T-cell (primary cell): ENCODE measurements at places on chromosomes 4 and X.
A peak's percentile ranks its signal among the peaks of the same experiment; 100 is the strongest.

DNA sequence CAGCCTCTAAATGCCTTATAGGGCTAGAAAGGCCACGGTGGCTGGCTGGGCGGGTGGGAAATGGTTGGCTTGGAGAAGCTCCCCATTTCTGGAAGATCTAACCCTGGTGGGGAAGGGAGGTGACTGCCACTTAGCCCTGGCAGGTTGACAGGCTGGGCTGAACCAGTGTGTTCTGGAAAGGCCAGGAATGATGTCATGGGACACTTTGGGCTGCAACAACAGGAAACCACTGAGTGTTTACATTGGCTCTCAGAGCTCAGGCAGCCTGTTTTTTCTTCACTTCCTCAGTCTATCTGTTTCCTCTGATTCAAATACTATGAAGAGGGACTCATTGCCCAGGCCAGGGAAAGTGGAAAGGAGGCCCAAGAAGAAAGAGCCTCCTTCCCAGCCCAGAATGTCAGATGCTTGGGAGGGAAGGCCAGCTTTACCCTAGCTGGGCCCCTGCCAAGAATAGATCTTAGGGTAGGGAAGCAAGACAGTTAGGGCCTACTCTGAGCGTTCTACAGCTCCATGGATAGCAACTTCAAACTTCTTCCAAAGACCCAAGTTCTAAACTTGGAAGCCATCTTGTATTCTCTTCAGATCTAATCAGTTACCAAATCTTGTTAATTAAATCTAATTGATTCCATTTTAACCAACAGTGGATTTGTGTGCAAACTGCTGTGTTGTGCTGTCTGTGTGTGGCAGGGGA, 65.8 kb upstream of the MSN start:
- peak overlapping the region; percentile 93 for H3K27ac ChIP-seq
- H3K4me3 ChIP-seq = no peak overlapping the region
- peaks cover 28% of the 10 kb centered on the region for H3K4me1 ChIP-seq

GRCh38 chr4:166977596-166977995, 256.7 kb downstream of the SPOCK3 start:
- H3K27me3 ChIP-seq = no peaks in the 10 kb centered on the region
- no peaks in the 10 kb centered on the region for H3K4me1 ChIP-seq
- H3K4me3 ChIP-seq = no peak overlapping the region
- no peaks in the 10 kb centered on the region for H3K36me3 ChIP-seq

DNA sequence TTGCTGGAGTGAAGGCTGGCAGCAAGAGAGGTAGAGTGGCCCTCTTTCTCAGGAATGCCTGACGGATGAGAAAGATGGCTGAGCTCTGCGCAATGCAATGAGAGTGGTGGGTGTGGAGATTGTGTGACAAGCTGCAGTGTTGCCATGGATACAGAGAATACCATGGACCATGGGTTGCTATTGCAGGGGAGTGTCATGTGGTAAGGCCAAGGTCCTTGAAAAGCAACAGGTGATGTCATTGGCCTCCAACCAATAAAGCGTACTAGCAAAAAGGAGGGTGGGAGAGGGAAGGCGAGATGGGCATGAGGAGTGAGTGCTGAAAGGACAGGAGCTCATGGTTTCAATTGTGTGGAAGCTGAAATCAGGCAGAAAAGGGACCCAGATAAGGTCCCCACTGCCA, 1.8 kb downstream of the PNMA5 start:
- H3K36me3 ChIP-seq = no peaks in the 10 kb centered on the region
- DNase-seq = no peak
- peaks cover 23% of the 10 kb centered on the region for H3K4me1 ChIP-seq
- H3K4me3 ChIP-seq = no peak overlapping the region

DNA sequence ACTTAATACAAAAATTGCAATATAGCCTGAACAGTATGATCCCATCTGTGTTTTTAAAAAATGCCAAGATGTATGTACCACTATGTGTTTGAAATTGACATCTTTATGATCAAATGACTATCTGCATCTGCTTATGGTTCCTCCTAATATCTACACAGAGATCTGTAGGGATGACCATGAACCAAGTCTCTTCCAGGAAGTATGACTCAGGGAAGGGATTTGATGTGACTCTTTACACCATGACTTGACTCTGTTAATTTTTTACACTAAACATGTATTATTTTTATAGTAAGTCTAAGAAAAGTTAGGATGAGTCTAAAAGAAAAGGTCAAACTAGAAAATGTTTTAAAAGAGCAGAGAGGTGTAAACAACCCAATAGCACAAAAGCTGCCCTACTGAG, 164.0 kb downstream of the SH3KBP1 start:
- H3K27me3 ChIP-seq = no peaks in the 10 kb centered on the region
- no peak overlapping the region for H3K27ac ChIP-seq
- DNase-seq = no peak
- no peaks in the 10 kb centered on the region for H3K36me3 ChIP-seq
- H3K4me3 ChIP-seq = no peak overlapping the region

DNA sequence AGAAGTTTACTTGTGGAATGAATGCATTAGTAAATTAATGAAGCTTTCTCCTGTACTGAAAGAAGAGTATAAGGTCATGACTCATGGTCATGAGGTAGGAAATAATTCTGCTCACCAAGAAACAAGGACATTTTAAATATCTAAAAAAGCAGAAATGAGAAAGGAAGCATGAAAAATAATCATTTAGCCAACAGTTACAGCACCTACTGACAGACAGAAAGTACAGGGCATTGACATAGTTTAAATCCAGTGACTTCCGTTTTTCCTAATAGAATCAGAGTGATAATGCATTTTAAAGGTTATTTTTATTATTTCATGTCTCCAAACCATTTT, 30.5 kb upstream of the ACSL1 start:
- no peak overlapping the region for H3K4me3 ChIP-seq
- H3K36me3 ChIP-seq = no peaks in the 10 kb centered on the region
- peaks cover 5% of the 10 kb centered on the region for H3K4me1 ChIP-seq
- no peaks in the 10 kb centered on the region for H3K27me3 ChIP-seq
- H3K27ac ChIP-seq = no peak overlapping the region
- no peak for DNase-seq

GRCh38 chr4:147772459-147772969, 40.6 kb downstream of the ARHGAP10 start:
- H3K4me1 ChIP-seq = no peaks in the 10 kb centered on the region
- H3K27ac ChIP-seq = no peak overlapping the region
- no peak for DNase-seq
- no peaks in the 10 kb centered on the region for H3K36me3 ChIP-seq
- H3K4me3 ChIP-seq = no peak overlapping the region

DNA sequence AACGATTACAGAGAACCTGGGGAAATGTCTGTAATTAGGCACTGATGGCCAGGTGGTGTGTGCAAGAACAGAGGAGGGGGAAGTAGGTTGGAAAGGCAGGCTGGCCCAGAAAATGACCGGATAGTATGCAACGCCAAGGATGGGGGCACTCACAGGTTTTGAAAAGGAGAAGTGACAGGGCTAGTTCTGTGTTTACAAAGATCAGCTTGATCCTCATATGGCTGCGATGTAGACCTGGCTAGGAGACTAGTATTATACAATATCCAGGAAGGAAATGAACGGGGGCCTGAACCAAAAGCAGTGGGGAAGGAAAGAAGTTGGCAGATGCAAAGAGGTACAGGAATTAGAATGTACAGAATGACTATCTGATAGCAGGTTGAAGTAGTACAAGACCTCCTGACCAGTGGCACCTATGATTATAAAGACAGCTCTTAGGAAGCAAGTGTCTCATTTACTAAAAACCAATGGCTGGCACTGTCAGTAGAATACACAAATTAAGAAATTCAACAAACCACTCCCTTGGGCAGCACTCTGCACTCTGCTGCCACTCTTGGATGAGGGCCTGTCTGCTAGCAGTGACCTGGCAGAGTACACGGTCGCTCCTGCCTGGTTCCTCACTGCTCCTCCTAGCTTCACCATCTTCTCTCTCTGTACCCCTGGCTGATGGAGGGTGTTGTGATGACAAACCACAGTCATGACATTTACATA, 14.1 kb downstream of the MFAP3L start:
- DNase-seq = no peak
- H3K4me1 ChIP-seq = no peaks in the 10 kb centered on the region
- H3K36me3 ChIP-seq = no peaks in the 10 kb centered on the region
- no peak overlapping the region for H3K27ac ChIP-seq

- no peak overlapping the region for H3K27ac ChIP-seq
- no peaks in the 10 kb centered on the region for H3K4me1 ChIP-seq
- H3K36me3 ChIP-seq = peaks cover 31% of the 10 kb centered on the region
- no peaks in the 10 kb centered on the region for H3K27me3 ChIP-seq
- no peak overlapping the region for H3K4me3 ChIP-seq
These were observed 8.7 kb upstream of the TADA2B start for GRCh38 chr4:7034262-7035081.

DNA sequence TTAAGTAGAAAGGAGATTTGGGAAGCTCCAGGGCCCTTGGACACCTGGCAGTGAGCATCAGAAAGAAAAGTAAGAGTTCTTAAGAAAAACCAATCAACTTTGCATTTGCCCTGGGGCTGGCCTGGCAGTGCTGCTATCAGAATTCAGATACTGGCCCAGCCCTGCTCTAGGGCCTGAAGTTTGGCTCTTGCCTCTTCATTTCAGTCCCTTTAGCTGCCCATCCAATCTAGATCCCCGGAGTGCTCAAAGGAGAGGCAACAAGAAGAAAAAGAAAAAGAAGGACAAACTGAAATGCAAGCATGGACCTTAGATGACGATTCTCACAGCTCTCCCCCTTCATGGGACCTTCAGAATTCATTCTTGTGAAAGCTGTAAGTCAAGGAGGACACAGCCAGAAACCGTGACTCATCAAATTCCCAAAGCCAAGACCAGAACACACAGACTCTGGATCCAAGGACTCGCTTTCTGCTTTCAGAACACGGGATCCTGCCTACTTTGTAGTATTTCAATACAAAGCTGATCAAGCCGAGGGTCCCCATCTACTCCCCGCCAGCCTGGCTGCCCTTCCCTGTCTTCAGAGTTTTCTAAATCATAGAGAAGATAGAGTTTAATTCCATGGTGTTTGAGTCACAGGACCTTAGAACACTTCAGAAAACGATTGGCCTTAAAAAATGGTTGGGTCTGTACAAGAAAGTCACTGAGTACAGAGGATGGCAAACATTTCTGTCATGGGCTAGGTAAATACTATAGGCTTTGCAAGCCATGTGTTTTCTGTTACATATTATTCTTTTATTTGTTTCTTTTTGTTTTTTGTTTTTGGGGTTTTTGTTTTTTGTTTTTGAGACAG, 103.7 kb downstream of the RBM47 start:
- H3K27me3 ChIP-seq = peaks cover 3% of the 10 kb centered on the region
- no peaks in the 10 kb centered on the region for H3K36me3 ChIP-seq
- H3K27ac ChIP-seq = no peak overlapping the region
- DNase-seq = no peak
- H3K4me1 ChIP-seq = no peaks in the 10 kb centered on the region

- H3K4me1 ChIP-seq = no peaks in the 10 kb centered on the region
- no peak for DNase-seq
- H3K4me3 ChIP-seq = no peak overlapping the region
- no peak overlapping the region for H3K27ac ChIP-seq
These were observed 416.1 kb downstream of the PCDH18 start for GRCh38 chr4:137116144-137116543.

- no peaks in the 10 kb centered on the region for H3K36me3 ChIP-seq
- H3K4me1 ChIP-seq = no peaks in the 10 kb centered on the region
- no peak overlapping the region for H3K4me3 ChIP-seq
- H3K27me3 ChIP-seq = no peaks in the 10 kb centered on the region
- H3K27ac ChIP-seq = no peak overlapping the region
These were observed 140.2 kb downstream of the DCLK2 start for GRCh38 chr4:150218447-150218846.

DNA sequence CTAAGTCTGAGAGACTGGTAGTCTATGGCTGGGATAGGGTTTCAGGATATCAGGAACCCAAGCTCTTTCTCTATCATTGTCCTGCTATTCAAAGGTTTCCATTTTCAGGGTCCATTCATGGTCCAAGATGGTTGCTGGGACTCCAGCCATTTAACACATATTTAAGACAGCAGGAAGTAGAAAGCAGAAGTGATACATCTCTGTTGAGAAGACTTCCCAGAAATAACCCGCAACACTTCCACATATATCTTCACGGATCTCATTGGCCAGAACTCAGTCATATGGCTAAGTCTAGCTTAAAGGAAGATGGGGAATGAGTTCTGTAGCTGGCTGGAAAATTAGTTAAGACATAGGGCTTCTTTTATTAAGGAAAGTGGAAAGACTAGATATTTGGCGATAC, 23.8 kb downstream of the CTSO start:
- H3K4me1 ChIP-seq = no peaks in the 10 kb centered on the region
- peaks cover 15% of the 10 kb centered on the region for H3K36me3 ChIP-seq
- no peak overlapping the region for H3K27ac ChIP-seq
- H3K4me3 ChIP-seq = no peak overlapping the region
- no peaks in the 10 kb centered on the region for H3K27me3 ChIP-seq
- no peak for DNase-seq

DNA sequence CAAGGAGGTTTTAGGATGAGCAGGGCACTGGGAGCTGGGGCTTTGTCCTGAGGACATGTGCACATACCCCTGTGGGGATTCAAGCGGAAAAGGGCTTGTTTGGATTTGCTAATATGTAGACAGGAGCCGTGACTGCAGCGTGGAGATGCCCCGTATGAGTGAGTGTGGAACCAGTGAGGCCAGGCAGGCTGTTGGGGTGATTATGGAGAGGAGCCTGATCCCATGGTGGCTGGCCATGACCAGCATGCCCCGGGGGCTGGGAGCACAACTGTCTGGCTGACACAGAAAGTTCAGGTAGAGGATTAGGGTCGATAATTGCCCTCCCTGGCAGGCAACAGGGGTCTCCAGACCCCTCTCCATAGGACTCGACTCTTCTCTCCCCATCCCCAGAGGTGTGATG, 68.8 kb upstream of the STX18 start:
- H3K27ac ChIP-seq = no peak overlapping the region
- no peaks in the 10 kb centered on the region for H3K4me1 ChIP-seq
- no peak for DNase-seq
- H3K36me3 ChIP-seq = no peaks in the 10 kb centered on the region
- no peak overlapping the region for H3K4me3 ChIP-seq

DNA sequence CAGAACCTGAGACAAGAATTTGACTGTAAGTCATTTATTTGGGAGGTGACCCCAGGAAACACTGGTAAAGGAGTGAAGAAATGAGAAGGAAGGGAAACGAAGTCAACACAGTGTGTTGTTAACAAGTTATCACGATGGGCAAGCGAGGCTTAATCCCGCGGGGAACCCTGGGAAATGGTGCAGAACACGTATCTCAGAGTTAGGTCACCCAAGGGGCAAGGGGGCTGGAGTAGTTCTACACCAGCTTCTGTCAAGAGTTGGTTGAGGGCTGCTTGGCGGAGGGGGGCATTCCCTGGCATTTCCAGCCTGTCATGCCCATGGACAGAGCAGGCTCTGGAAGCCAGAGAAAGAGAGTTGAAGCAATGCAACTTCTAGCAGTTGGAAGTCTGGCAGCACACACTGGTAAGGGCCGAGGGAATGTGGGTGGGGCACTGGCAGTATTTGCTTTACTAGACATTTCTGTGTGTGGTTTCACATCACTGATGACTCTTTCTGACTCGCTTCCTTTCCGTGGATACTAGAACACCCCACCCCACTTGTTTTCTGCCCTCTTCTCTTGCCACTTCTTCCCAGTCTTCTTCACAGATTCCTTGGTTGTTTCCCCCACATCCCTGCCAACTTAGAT, 52.2 kb upstream of the ADGRG2 start:
- H3K4me3 ChIP-seq = no peak overlapping the region
- H3K4me1 ChIP-seq = no peaks in the 10 kb centered on the region
- DNase-seq = no peak
- H3K27me3 ChIP-seq = no peaks in the 10 kb centered on the region
- no peak overlapping the region for H3K27ac ChIP-seq

- no peak for DNase-seq
- no peaks in the 10 kb centered on the region for H3K36me3 ChIP-seq
- H3K4me3 ChIP-seq = no peak overlapping the region
- no peaks in the 10 kb centered on the region for H3K27me3 ChIP-seq
- H3K4me1 ChIP-seq = no peaks in the 10 kb centered on the region
- H3K27ac ChIP-seq = no peak overlapping the region
These were observed 718.6 kb downstream of the CCSER1 start for GRCh38 chr4:90845777-90846176.
